EH (cell line): ENCODE measurements at places on chromosomes 3 and 15.

GRCh38 chr3:160003520-160004128 is 15.0 kb downstream of the IL12A start:
- DNase-seq = peak; percentile 76

- DNase-seq = no peak
Observed at GRCh38 chr15:46265664-46266347, 631.0 kb downstream of the SQOR start.

- peak; percentile 39 for DNase-seq
Observed at GRCh38 chr3:114451051-114451451, 157.2 kb downstream of the TIGIT start.

- peak; percentile 70 for DNase-seq
Observed at GRCh38 chr3:33372218-33373081, 67.8 kb downstream of the UBP1 start.

- DNase-seq = no peak
Observed at GRCh38 chr3:43587303-43587702, 34.5 kb downstream of the ANO10 start.

- no peak for DNase-seq
Observed at GRCh38 chr3:63571682-63572081, 80.8 kb upstream of the SNTN start.

DNA sequence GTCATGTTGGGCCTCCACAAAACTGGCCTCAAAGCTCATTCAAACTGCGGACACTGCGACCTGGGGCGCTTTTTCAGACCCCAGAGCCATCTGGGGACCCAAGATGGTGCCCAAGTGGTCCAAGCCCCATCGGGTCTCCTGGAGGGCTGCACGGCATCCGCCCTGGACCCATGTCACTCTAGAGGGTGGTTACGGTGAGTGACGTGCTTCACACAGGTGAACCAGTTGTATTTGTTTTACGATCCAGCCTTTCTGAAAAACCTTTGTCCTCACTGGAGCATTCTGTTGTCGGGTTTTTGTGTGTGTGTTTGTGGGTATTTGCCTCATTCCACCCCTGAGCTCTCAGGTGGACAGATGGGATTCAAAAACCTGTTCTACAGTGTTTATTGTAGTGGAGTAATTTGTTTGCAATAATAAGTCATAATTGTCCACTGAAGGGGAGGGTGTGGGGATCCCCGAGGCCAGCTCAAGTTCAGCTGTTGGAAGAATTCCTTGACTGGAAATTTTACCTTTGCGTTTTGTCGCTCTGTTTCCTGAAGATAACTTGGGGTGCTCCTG is 1.9 kb downstream of the SLC51A start:
- no peak for DNase-seq
